Kidney epithelial cell (primary cell): ENCODE measurements at places on chromosomes 4 and X.

DNA sequence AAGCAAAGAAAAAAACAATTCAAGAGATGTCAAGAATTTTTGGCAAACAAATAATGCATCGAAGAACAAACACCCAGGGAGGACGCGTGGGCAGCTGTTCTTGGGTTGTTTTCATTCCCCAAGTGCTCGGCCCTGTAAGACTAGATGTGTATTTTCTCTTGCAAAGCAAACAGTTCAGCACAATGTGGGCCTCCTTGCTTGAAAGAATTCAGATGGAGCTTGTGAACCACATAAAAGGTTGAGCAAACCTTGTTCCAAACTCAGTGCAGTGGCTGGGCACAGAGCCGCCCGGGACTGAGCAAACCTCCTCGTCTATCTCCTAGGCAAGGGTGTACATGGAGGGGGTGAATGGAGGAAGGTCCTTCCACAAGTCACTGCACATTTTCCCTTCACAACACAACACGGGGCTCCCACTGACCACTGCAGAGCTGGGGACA, 82.4 kb downstream of the HTRA3 start:
- peak; percentile 32 for DNase-seq

DNA sequence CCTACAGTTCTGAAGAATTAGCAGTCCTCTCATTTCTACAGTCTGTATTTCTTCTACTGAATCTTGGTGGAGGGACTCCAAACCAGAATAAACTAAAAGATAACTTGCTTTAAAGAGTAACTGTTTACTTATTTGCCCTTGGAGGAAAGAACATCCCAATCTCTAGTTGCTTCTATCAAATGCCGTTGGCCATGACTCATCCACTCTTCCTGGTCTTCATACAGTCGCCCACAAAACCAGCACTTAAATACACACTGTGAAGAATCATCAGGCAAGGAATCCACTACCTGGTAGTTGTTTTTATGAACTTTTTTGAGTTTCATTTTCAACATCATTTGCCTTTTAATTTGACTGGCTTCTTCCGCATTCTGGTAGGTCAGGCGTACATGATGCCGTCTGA, 14.2 kb downstream of the ZNF518B start:
- DNase-seq: no peak

GRCh38 chrX:55488593-55489313, 895 bp downstream of the USP51 start:
- DNase-seq: no peak

- no peak for DNase-seq
These were observed 193.5 kb upstream of the C1QTNF7 start for GRCh38 chr4:15234116-15234855.

- DNase-seq: peak; percentile 45
These were observed 221.7 kb downstream of the APBB2 start for GRCh38 chr4:40992472-40993295.

DNA sequence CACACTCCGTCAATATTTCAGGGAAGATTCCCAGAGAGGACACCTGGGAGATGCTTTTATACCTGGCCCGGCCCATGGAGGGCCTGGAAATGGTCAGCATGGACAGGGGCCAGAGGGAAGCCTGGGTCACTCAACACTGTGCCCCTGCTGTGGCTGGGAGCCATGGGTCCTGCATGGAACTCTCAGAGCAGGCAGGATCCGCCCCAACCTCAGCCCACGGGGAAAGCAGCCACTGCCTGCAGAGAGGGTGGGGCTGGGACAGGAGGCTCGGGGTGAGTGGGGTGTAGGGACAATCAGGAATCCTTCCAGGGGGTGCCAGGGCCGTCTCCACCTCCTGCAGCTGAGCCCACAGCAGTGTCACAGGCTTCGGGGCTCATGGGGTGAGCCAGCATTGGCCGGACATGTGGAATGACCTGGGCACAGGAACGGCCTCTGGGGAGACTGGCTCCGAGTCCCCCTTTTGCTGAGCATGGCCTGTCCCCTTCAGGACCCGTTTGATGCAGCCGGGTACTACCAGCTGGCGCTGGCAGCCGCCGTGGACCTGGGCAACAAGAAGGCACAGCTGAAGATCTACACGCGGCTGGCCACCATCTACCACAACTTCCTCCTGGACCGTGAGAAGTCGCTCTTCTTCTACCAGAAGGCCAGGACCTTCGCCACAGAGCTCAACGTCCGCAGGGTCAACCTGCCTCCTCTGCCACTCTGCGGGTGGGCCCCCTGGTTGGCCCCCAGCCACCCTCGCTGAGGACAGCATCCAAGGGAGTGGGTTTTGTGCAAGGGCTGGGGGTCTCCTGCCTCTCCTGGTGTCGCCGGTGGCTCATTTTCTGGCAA, 29.1 kb upstream of the HTRA3 start:
- DNase-seq: no peak

DNA sequence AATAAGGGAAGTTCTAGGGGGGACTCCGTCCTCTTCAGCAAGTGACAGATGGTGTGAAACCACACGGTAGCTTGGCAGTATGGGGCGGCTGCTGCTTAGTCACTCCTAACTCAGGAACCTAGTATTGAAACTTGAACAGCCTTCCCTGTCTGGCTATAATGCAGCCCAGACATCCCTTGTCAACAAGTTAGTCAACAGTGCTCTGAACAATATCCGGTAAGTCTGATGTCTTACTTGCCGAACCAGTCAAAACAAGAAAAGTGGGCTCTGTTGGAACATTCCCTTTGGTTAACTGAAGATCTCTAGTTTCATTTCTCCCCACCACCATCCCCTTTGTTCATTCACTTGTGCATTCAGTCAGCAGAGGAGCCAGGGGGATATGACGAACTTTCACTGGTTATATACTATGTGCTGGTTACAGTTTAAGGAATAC, 18.7 kb upstream of the CXCL13 start:
- no peak for DNase-seq

DNA sequence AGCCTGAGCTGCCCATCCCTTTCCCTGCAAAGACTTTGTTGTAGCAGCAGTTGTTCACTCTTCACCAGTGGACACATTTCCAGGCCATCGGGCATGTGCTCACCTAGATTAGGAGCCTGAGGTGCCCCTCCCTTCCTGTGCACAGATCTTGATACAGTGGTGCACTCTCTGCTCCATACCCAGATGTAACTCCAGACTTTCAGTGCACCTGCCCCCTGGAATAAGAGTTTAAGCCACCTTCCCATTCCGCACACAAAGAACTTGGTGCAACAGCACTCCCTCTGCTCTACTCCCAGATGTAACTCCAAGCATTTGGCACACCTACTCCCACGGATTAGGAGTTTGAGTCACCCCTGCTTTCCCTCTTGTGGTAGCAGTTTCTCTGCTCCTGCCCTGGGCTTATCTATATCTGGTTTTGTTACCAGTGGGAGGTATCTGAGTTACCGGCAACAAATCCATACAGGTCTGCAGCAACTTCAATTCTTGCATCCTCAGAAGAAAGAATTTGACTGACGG, 36.0 kb upstream of the PLK4 start:
- no peak for DNase-seq

- no peak for DNase-seq
These were observed 225.4 kb upstream of the AGA start for GRCh38 chr4:177667687-177668086.

- no peak for DNase-seq
These were observed 277.9 kb downstream of the GBA3 start for GRCh38 chr4:22970665-22971064.

DNA sequence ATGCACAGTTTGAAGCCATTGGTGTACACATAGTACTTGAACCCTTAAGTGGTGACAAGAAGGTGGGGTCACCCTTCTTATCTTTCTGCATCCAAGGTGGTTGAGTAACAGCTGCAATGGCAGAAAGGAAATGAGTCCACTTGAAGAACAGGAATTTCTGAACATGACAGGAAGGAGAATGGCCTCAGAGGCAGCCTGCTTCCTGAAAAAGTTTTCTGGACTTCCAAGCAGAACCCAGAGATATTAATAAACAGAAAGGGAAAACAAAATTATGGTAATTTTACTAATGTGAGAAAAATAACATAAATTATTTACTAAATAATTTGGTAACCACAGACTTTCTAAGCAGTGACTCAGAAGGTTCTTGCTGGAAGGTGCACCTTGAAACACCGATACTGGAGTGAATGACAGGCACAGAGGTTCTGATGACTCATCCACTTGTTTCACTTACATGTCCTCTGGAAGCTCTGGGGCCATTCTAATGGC, 119.9 kb upstream of the HS3ST1 start:
- DNase-seq: peak; percentile 72

GRCh38 chrX:103861200-103861599, 29.1 kb upstream of the RAB9B start:
- no peak for DNase-seq

- DNase-seq: no peak
These were observed 143.4 kb upstream of the NWD2 start for GRCh38 chr4:37101182-37101581.

- no peak for DNase-seq
These were observed 47.0 kb downstream of the SPRY1 start for GRCh38 chr4:123443401-123444289.

- DNase-seq: no peak
These were observed 60.3 kb upstream of the CAMK2D start for GRCh38 chr4:113821856-113822255.
